Right cardiac atrium (tissue), 5 donors: ENCODE measurements at places on chromosomes 4 and X. TPM values are rescaled to one million over a fixed set of nuclear protein-coding genes. Genes with fewer than 3 reads are reported as not detected.

CLDN34 gene
- total RNA-seq: 0.42 TPM

CSAG3 gene
- not detected for total RNA-seq

BCORL1 gene
- 11.5 TPM for total RNA-seq

ARSJ gene
- total RNA-seq: 4.6 TPM

CT45A1 gene
- not detected for total RNA-seq

TMEM35A gene
- 0.43 TPM for total RNA-seq

DNA sequence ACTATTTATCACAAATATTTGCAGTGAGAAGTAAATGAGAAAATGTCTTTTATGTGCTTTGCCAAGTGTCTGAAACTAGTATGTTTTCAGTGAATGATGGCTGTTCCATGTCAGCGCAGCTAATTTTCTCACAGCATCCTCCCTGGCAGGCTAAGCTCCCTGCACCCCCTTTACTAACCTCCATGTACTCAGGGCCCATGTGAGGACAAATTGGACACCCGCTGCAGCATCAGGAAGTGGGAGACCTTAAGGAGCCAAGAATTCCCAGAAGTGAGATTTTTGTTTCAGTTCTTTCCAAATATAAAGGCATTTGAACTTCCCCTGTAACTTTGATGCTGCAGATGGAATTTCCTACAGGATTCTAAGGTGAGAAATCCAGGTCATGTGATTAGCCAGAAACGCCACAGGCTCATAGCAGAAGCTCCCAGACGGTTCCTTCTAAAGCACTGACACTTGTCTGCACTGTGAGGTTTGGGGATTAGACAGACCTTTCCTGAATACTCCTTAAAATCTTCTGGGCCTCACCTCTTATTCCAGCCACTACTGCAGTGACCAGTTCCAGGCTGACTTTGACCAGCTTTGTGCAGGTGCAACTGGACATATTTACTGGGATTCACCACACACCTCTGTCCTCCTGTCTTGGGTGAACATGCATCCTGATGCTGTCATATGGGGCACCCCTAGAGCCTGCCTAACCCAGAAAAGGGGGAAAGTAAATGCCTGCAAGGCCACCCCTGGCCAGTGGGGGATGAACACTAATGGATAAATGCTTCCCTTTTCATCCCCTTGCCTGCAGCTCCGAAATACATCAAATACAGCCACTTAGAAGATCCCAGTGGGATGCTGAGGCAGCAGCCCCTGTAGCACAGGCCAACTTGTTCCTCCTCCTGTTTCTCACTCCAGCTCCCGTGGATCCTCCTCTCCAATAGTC, 45.9 kb downstream of the LGI2 start:
- no peak for DNase-seq

DNA sequence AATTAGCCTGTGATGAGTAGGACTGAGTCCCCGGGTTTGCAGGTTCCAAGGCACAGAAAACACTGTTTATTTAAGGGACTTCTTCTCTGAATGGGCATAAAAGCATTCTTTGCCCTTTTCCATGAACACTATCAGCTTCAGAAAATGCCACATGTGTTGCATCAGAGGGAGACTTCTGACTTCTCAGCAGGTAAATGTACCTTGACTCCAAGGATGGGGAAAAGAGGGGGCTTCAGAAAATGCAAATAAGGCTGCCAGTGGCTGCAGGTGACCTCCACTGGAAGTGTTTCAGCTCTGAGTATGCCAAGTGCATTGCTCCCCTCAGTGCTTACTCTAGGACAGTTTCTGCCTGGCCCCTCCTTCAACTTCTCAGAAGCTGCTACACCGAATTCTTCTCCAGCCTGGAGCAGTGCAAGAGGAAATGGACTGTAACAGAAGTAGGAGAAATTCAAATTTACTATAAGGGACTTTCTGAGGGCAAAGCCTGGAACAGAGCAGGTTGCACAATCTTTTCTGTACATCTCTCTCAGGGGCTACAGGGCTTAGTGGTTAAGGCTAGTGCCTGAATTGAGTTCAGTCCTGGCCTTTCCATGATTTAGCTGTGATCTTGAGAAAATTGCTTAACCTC, 233.2 kb downstream of the PTTG2 start:
- DNase-seq: no peak

GRCh38 chr4:19095491-19096046, 1074.0 kb upstream of the LCORL start:
- no peak for DNase-seq

- DNase-seq: peak; percentile 14
Measured at GRCh38 chr4:161256172-161256571, 907.6 kb downstream of the FSTL5 start.

DNA sequence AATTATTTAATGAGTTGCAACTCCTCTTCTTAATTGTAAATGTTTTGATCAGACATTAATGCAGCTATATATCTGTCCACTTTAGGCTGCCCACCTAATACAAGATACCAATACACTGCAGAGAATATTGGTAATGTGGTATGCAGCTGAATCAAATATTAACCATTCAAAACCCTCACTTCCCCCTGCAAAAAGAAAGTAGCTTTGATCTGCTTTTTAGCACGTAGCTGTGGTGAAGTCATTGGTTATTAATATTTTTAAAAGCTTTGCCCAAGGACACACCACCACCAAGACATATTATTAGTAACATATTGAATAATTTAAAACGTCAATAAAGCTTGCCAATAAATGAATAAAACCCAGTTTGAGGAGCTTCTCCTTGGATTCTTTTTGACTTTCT, 28.6 kb upstream of the CYP2U1 start:
- DNase-seq: no peak

DNA sequence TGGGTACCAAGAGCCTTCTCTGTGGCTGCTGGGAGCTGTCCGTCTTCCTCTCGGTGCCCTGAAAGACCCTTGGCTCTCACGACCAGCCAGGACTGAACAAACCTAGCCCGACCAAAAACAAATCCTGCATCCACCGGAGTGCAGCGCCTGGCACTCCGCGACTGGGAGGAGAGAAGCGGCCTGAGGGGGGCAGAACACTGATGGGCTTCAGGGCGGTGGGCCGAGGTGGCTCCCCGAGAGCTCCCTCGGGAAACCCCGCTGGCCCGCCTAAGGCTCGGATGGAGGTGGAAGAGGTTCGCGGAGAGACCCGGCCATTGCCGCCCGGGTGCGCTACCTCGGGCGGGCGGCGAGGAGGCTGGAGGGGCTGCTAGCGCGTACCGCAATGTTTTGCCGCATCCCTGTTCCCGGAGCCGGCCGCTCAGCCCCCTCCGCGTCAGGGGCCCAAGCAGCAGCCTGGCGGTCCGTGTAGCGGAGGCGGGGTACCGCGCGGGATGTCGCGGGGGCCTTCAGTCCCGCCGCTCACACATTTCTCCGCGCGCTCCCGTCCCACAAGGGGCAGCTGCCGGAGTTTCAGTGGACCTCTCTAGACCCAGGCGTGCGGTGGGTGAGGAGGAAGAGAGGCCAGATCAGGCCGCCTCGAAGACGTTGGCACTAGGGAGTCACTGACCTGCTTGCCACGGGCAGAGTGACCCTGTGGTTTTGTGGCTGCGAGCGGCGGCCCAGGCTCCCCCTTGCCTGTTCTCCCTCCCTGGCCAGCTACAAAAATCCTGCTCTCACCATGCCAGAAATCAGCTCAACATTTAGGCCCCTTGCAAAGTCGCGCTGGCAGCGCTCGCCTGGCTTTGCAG, 2.2 kb downstream of the SLITRK4 start:
- DNase-seq: no peak

- DNase-seq: no peak
Measured at GRCh38 chrX:17768997-17769396, 31.7 kb downstream of the SCML1 start.

DNA sequence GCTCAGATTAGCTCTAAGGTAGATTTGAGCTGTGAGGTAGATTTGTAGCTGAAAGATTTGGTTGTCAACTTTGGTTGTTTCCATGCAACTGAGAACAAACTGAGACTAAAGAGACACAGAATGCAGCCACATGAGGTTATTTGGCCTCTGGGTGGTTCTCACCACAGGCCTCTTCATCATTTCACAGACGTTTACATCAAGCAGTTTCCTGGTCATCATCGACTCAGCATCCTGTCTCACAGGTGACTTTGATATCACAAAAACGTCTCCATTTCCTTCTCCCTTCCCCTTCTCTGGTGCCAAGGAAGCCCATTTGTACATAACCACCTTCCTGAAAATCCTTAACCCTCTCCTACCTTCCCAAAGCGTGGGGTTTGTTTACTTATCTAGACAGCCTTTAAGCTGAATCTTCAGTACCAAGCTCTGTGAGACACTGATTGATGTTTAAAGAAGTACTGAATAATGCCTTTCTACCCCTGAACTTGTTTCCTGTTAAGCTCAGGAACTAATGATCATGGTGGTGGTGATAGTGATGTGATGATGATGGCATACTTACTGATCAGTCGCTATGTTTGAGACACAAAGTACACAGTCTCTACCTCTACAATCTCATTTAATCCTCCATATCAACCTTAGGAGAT, 81.9 kb downstream of the FAM114A1 start:
- no peak for DNase-seq

DNA sequence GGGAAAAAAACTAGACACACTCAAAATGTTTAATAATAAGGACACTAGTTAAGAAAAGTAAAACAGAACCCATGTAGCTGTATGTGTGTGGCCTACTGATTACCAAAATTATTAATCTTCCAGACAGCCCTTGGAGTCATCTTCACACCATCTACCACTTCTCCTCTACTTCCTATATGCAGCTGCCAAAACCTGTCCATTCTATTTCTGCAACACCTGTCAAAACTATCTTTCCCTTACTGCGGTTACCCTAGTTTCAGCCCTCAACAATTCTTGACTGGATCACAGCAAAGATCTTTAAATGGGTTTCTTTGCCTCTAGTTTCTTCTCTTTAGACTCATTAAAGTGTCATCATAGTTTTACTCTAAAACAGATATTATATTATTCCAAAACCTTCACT, 72.6 kb downstream of the GPR82 start:
- DNase-seq: no peak

DNA sequence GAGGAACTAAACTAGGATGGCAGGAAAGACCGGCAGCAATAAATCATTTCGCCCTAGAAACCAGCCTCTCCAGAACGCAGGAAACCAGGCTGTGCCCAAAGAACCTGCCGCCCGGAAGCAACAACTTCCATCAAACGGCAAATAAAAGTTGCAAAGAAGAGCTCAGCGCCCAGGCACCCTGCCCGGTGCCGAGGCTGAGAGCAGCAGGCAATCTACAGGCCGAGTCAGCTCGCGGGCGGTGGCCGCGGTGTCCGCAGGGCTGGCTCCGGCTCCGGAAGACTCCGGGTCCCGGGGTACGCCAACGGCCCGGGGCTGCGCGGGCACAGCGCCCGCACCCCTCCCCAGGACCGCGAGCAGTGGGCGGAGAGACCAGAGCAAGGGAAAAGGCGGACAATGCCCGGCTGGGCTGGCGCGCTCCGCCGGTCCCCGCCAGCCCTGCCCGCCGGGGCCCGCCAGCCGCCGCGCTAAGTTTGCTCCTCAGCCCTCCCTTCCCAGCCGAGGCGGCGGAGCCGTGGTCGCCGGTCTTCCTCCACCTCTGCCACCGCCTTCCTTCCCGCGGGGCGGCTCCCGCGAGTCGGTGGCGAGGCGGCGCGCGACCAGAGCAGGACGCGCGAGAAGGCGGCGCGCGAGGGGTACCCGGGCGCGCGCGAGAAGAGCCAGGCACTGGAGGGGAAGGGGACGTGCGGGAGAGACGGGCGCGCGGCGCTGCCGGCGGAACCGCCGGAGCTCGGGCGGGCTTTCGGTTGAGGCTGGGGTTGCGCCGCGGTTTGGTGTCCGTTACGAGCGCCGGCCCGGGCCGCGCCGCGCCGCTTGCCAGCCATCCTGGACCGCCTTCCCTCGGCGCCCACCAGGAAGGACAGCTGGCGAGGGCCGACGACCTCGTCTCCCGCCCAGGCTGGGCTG, 733 bp downstream of the FRYL start:
- DNase-seq: peak; percentile 74

GRCh38 chr4:111697176-111697942, 447.9 kb upstream of the FAM241A start:
- DNase-seq: no peak

- DNase-seq: no peak
Measured at GRCh38 chr4:165207016-165207430, 338 bp upstream of the KLHL2 start.

GRCh38 chrX:68792083-68792482, 36.7 kb upstream of the EFNB1 start:
- DNase-seq: no peak

- no peak for DNase-seq
Measured at GRCh38 chrX:65925592-65925991, 114.3 kb downstream of the VSIG4 start.

DNA sequence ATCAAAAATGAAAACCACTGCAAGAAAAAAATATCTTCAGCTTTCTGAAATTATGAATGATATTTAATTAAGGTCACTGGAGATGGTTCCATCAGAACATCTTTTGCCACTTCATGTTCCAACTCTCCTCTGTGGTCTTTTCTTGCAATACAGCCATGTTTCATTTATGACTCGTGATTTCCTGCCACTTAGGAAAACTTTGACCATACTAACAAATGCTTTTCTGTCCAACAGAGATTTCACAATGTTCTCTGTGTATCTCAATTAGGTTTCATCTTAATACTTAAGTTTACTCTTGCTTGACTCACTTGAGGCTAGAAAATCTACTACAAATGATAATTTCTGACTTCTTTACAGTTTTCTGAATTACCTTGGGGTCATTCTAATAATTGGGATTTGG, 330.9 kb downstream of the CXXC4 start:
- no peak for DNase-seq

- no peak for DNase-seq
Measured at GRCh38 chrX:147573266-147573665, 338.5 kb upstream of the FMR1 start.

DNA sequence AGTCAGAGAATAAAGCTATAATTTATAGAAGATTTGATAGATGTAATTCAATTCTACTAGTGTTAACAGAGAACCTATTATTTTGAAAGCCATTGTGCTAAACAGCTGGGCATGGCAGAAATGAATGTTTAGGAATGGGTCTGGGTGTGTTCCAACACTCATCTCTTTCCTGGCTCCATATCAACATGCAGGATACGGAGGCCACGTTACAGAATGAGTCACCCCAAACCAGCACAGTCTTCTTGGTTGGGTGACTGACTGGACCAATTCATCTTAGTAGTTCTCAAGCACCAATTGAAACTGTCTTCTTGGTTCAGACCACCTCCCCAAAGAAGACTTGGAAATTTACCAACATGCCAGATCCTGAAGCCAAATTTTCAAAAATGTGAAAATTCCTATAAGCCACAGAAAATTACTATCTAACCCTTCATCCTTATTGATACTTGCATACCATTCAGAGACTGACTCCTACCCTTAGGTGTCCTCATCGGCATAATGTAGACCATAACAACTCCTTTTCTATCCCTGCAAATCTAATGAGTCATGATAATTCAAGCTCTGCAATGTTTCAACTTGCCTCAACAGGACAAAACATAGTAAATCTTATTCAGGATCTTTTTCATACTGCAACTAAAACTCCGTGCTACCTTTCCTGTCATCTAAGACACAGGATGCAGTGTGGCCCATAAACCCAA, 52.0 kb upstream of the ATOH1 start:
- DNase-seq: no peak

DNA sequence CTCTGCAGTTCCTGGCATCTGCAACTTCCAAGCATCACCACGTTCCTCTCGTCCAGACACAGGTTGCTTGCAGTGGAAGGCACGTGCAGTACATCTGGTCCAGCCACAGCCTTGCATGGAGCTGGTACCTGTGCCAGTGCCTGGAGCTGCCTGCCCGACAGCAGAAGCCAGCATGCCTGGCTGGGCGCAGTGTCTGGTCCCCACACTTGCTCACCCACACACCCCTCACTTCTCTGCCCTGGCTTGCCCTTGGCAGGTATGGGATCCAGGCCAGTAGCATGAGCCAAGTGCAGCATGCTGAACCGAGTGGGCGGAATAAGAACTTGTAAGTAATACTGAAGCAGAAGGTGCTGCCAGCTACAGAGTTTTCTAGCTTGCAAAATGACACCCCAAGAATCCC, 39.9 kb downstream of the SH3BGRL start:
- no peak for DNase-seq
